Cardiac septum (tissue), 1 donor: ENCODE measurements at places on chromosomes 16 and 17. TPM values are rescaled to one million over a fixed set of nuclear protein-coding genes. Genes with fewer than 3 reads are reported as not detected.

- peak; percentile 92 for DNase-seq
These were observed at the start of gene GIT1 for GRCh38 chr17:29589524-29590410. Gene GIT1 (minus strand): TSS chr17:29589648. CDS start chr17:29589378, 270 bp downstream.

- DNase-seq: no peak
These were observed 195.8 kb downstream of the CDRT15L2 start for GRCh38 chr17:20775331-20775730.

DNA sequence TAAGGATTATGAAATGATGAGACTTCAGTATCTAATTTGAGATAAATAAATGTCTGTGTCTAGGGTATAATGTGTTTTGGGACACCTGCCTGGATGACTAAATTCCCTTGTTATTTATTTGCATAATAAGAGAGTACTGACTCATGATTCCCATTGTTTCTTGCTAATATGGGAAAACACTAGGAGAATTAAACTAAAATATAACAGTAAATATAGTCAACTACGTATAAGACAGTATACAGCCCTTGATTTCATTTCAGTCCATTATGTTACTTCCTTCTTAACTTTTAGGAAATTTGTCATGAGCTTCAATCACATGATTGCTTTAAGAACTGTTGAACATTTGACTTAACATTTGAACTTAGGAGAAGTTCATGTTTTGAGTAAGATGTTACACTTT is 62.4 kb downstream of the VMP1 start:
- DNase-seq: no peak

GRCh38 chr16:84461029-84461412 is 43.4 kb downstream of the MEAK7 start:
- peak; percentile 9 for DNase-seq

GRCh38 chr16:13883881-13884280 is 36.1 kb upstream of the ERCC4 start:
- DNase-seq: no peak

DNA sequence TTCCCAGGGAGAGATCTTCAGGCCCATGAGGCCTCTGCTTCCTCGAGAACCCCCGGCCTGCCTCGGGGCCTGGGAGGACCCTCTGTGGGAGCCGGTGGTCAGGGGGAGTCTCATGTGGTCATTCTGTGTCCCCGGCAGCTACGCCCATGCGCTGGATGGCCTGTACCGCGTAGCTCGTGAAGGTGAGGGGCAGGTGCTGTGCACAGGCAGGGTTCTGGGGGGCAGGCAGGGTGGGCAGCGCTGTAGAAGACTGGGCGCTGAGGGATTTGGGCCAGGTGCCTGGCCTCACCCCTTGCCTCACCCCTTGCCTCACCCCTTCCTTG is 4.6 kb downstream of the SLC25A10 start:
- DNase-seq: no peak

- no peak for DNase-seq
These were observed 58.1 kb downstream of the ZFHX3 start for GRCh38 chr16:72989579-72990551.

The RNU2-1 gene
- 6,310 TPM for total RNA-seq
